ENCODE measurements at places on chromosomes 4 and X. TPM values are rescaled to one million over a fixed set of nuclear protein-coding genes. Genes with fewer than 3 reads are reported as not detected.

Gene MSANTD1
- total RNA-seq, result not detected

Gene UGT2B15
- total RNA-seq, result not detected

Gene CENPU
- 17.3 TPM for total RNA-seq

Gene CD38
- not detected for total RNA-seq

Gene ACTRT1
- total RNA-seq, result not detected

Gene MID2
- total RNA-seq, result 11.7 TPM

Gene TRIM60
- total RNA-seq, result not detected

Gene TMEM35A
- 2.7 TPM for total RNA-seq

Gene PF4V1
- total RNA-seq, result 1.6 TPM

Gene XAGE1B
- not detected for total RNA-seq

Gene MAGEA10
- not detected for total RNA-seq

Gene ZAR1
- not detected for total RNA-seq

Gene MAP9
- total RNA-seq, result 6.6 TPM

Gene MAGEB6
- total RNA-seq, result not detected

Gene PGAM4
- total RNA-seq, result not detected

Gene CYP4V2
- 7.8 TPM for total RNA-seq

Gene TEX11
- total RNA-seq, result not detected

Gene DMRTC1
- not detected for total RNA-seq

Gene CHIC1
- total RNA-seq, result 4.4 TPM

Gene SOWAHB
- total RNA-seq, result not detected

Gene GALNT7
- total RNA-seq, result 27.1 TPM

Gene TMPRSS11F
- not detected for total RNA-seq

Gene MAGEB10
- total RNA-seq, result not detected

Gene EDA
- total RNA-seq, result under 0.01 TPM

Gene VGLL1
- total RNA-seq, result not detected

Gene HADH
- 22.8 TPM for total RNA-seq

Gene GPC3
- total RNA-seq, result not detected

Gene ATP6AP1
- total RNA-seq, result 56.2 TPM

Gene PLS3
- total RNA-seq, result 155 TPM

Gene NUDT11
- 13.0 TPM for total RNA-seq

Gene RRH
- not detected for total RNA-seq

Gene MORC4
- 18.8 TPM for total RNA-seq

Gene ARHGAP24
- total RNA-seq, result 14.5 TPM

Gene SOX3
- total RNA-seq, result not detected

Gene F8A2
- not detected for total RNA-seq

Gene ARMCX1
- 34.6 TPM for total RNA-seq
